SK-N-MC (cell line): ENCODE measurements at places on chromosomes 12 and 14.

DNA sequence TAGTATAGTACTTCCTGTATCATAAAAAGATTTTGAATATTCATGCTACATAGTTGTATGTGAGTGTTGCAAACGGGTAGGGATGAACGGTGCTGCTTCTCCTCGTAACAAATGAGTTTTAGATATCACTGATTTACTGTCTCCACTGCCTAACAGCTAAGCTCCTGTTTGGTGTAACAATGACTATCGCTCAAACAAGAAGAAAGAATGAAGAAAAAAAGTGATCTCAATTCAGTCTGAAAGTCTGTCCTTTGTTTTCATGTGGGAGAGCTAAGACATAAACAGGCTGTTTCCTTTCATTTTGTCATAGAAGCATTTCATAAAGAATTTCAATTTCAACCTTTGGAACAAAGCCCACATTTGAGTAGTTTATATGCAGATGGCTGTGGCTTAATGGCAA lies 26.1 kb upstream of the RTRAF start:
- peak; percentile 48 for DNase-seq

- no peak for DNase-seq
Measured at GRCh38 chr12:92224685-92225331, 79.2 kb upstream of the BTG1 start.

- no peak for DNase-seq
Measured at GRCh38 chr14:54219261-54220070, 177.3 kb upstream of the CDKN3 start.

GRCh38 chr14:73802431-73803188 lies 49.0 kb upstream of the PTGR2 start:
- no peak for DNase-seq

DNA sequence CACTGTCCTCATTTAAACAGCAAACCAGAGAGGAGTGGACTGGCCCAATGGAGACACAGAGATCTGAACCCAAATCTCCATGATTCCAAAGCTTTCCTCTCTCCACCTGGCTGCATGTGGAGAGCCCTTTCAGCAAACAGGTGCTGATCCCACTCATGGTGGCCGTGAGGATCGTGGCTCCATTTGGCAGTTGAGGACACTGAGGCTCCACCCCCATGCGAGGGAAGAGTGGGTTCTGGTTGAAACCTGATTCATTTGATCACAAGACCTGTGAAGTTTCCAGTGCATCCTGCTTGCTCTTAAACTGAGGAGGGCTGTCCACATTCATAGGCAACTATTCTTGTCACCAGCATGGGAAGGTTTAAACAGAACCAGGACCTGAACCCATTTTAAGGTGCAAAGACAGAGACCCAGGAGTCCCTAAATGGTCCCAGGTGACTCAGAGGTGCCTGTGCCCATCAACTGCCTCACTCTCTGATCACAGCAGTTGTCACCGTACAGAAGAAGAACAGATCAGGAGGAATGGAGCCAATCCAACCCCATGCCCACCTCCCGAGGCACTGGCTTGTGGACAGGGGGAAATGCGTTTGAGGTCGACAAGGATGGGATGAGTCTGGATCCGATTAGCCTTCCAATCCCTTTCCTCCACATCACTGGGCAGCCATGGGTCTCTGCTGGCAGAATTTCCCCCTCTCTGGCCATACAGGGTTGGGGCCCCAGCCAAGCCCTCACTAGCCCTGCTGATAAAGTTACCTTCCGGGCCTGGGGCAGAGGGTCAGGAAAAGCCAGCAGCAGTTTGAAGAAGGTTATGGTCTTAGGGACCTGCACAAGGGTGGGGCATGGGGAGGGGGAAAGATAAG lies 45.5 kb upstream of the BCL11B start:
- DNase-seq, result no peak

DNA sequence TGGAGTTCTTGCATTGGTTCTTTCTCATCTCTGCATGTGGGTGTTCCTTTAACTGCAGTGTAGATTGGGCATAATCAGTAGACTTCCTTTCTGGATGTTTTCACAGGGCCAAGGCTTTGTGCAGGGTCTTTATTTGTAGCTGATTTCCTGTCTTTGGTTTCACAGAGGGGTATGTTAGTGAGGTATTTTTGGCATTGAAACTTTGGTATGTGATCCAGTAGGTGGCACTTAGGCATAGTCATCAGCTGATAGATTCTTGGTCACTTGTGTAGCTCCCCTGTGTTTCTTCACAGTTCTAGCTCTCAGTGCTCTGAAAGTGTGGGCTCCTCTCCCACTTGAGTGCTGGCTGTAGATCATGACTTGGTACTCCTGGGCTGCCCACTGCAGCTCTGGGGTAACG lies 52.7 kb upstream of the LMO3 start:
- no peak for DNase-seq

GRCh38 chr12:111330800-111331752 lies 37.8 kb downstream of the PHETA1 start:
- peak; percentile 18 for DNase-seq

GRCh38 chr12:40645361-40645760 lies 46.9 kb upstream of the CNTN1 start:
- no peak for DNase-seq

DNA sequence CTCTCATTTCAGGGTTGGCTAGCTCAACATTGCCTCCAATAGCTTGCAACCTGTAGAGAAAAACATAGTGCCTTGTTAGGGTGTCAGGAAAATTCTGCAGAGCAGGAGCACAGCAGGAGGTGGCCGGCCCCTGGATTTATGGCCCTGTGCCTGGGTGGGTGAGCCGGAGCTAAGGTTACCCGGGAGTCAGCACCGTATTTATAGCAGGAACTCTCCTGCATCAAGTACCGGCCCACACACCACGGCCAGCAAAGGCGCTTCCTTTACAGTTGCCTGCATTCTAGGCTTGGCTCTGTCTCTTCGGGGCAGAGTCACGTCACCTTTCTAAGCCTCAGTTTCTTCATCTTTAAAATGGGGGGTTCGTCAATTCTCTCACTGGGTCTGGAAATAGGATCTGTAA lies 52.8 kb upstream of the EML1 start:
- DNase-seq, result no peak

DNA sequence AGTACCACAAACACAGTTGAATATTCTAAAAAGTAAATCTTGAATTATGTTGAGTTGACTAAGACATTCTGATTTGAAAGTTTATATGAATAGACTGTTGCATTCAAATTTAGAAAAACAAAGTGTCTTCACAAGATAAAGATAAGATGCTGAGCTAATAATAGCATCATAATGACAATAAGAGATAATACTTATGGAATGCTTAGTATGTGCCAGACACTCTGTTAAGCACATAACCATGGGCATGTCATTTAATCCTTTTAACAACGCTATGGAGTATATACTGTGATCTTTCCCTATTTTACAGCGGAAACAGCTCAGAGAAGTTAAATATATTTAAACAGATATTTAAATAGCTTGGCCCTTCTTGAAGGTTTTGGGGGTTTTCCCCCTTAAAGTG lies 163.4 kb downstream of the SRGAP1 start:
- DNase-seq, result no peak

GRCh38 chr12:45368841-45369489 lies 153.1 kb downstream of the ANO6 start:
- DNase-seq, result no peak

- no peak for DNase-seq
Measured at GRCh38 chr12:103833095-103833775, 7.8 kb downstream of the NT5DC3 start.

DNA sequence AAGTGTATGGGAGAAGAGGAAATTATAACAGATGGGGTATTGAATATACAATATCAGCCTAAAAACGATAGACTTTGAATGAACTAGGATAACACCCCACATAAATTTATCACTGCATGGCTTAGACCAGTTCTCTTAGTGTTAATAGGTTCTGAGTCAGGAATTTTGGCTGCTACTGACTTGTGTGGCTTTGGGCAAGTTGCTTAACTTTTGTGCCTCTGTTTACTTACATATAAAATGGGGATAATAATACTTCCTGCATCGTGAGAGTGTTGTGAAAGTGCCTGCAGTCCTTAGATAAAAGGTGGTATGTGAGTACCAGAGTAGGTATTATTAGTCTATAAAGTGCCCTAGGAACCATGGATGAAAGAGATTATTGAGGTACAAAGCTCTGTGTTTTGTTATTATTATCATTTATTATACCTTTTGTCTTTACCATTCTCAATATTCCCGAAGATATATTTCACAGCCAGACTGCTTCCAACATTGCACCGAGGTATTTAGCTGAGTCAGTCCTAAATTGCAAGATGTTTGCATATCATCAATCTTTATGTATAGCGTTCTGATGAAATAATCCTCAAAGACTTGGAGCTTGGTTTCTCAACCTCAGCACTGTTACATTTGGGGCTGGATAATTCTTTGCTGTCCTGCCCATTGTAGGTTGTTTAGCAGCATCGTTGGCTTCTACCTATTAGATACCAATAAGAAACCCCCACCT lies 2.3 kb upstream of the PAWR start:
- DNase-seq, result no peak

- DNase-seq, result no peak
Measured at GRCh38 chr12:76919383-76920171, 40.8 kb upstream of the CSRP2 start.

GRCh38 chr14:101687756-101688546 lies 73.6 kb upstream of the PPP2R5C start:
- DNase-seq, result no peak

DNA sequence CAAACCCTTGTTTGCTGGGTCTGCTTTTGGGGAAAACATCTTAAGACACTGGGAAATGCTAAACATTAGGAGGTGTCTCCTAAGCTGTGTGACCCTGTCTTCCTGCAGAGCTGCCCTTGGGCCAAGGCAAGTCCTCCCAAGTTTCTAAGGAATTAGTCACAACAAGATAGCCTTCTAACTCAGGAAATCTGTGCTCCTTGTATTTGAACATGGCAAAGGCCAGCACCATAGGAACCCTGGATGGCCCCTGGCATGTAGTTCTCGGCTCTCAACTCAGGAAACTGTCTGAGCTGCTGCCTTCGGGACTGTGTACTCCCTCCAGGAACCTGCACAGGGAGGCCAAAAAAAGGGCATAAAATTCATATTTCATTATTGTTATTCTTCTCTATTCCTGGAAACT lies 37.6 kb upstream of the LTBP2 start:
- no peak for DNase-seq

DNA sequence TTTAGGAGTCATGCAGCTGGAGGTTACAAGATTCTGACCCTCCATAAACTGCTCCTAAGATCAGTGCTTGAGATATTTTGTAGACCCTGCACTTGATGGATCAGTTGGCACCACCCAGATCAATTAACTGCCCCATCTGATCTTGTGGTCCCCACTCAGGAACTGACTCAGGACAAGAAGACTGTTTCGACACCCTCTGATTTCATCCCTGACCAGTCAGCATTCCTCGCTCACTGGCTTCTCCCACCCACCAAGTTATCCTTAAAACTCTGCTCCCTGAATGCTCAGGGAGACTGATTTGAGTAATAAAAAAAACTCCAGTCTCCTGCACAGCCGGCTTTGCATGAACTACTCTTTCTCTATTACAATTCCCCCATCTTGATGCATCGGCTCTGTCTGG lies 360.2 kb downstream of the GALC start:
- DNase-seq, result no peak

- no peak for DNase-seq
Measured at GRCh38 chr12:84561351-84561750, 351.2 kb downstream of the SLC6A15 start.

- DNase-seq, result no peak
Measured at GRCh38 chr14:22333422-22334274, 255.4 kb downstream of the DAD1 start.

DNA sequence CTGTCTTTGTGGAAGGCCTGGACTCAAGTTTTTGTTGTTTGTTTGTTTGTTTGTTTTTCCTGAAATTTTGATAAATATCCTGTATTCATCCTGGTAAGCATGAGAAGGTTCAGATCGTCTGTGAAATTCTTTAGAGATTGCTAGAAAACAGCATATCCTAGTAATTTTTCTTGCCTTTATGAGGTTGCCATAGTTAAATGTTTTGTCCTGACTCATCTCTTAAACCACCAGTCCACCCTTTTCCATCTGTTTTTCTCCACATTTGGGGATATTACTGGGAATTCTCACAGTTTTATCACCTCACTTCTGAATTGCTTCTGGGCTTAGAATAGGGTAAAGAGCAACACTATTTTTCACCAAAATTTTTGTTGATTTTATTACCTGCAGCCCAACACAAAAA lies 248.3 kb downstream of the FBXL14 start:
- DNase-seq, result no peak

- peak; percentile 14 for DNase-seq
Measured at GRCh38 chr12:78420991-78421390, 443.6 kb upstream of the SYT1 start.

DNA sequence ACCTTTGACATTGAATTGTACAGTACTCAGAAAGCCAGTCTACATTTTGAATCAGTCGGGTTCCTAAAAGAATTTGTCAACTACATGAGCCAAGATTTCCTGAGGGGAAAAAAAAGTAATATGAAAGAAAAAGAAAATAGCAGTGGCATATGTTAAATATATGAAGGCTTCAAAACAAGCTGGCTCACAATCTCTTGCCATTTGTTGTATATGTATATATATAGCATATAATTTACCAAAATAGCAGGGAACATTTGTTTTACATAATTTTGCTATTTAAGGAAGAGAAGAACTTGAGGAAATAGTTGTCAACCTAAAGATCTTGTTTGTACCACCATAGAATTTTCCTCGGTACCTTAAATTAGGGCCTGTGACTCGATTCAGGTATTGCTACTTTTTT lies 16.9 kb downstream of the SVOP start:
- DNase-seq, result no peak

GRCh38 chr12:26855337-26855736 lies 22.3 kb upstream of the ITPR2 start:
- DNase-seq, result no peak

- DNase-seq, result no peak
Measured at GRCh38 chr12:75361408-75361807, 26.9 kb downstream of the GLIPR1L1 start.

- no peak for DNase-seq
Measured at GRCh38 chr14:100713705-100714104, 13.0 kb upstream of the DLK1 start.

DNA sequence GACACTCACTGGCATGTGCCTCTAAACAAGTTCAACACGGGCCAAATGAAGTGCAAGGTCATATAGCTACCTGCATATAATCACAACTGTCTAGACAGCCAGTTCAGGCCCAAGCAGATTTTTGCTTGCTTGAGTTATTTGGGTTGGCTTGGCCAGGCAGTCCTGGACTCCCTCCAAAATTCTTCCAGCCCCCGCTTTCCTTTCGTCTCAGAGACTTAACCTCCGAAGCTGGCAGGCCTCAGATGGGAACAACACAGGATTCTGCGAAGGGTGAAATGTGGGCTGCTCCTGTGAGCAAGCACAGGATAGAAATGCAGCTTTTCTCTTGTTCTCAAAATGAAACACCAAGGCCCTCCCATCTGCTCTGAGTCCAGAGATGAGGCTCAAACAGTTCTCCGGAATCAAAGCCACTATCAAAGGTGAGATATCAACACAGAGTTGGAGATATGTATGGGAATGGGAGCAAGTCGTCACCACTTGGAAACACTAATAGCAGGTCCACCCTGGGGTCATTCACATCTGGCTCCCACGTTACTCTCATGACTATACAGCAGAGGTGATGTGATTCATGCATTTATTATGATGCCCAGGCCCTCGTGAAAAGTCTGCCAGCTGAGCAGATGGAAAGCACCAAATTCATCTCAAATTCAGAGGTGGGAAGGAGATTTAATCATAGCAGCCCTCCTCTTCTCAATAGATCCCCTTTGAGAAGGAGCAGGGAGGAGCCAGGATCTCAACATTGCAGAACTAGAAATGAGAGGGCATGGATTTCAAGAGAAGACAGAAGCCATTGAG lies 389.8 kb downstream of the NUAK1 start:
- DNase-seq, result no peak

GRCh38 chr12:113062502-113063395 lies 6.2 kb downstream of the DTX1 start:
- no peak for DNase-seq

- no peak for DNase-seq
Measured at GRCh38 chr12:104605685-104606084, 148.9 kb downstream of the CHST11 start.
